ENCODE measurements at places on chromosomes 16 and 17.

DNA sequence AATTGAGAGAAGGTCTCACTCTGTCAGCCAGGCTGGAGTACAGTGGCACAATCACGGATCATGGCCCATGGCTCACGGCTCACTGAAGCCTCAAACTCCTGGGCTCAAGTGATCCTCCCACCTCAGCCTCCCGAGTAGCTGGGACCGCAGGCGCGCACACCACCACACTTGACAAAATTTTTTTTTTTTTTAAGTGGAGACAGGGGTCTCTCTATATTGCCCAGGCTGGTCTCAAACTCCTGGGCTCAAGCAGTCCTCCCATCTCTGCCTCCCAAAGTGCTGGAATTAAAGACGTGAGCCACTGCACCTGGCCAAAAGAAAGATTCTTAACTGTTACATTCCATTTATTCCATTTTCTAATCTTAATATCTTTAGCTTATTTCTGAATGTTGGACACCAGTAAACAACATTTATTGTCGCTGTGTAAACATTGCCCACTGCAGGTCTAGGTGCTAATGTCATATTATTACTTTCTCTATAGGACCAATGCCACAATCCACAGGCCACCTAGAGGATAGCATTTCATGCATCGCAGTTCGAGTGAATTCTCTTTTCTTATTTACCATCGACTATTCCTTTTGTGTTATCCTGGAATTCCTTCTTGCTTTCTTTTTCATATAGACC is 123.7 kb downstream of the PITPNC1 start:
- DNase-seq: no peak

- DNase-seq: no peak
Observed at GRCh38 chr16:4612474-4612931, 2.2 kb downstream of the UBALD1 start.

GRCh38 chr16:85639529-85640253 is 26.6 kb downstream of the GSE1 start:
- no peak for DNase-seq

GRCh38 chr17:75367312-75367711 is 38.2 kb downstream of the GRB2 start:
- DNase-seq: no peak

- DNase-seq: no peak
Observed at GRCh38 chr17:76363107-76363842, 9.6 kb upstream of the PRPSAP1 start.

GRCh38 chr17:45368651-45369050 is 51.8 kb upstream of the MAP3K14 start:
- no peak for DNase-seq

- peak; percentile 12 for DNase-seq
Observed at GRCh38 chr17:55090079-55090492, 121.5 kb downstream of the STXBP4 start.

DNA sequence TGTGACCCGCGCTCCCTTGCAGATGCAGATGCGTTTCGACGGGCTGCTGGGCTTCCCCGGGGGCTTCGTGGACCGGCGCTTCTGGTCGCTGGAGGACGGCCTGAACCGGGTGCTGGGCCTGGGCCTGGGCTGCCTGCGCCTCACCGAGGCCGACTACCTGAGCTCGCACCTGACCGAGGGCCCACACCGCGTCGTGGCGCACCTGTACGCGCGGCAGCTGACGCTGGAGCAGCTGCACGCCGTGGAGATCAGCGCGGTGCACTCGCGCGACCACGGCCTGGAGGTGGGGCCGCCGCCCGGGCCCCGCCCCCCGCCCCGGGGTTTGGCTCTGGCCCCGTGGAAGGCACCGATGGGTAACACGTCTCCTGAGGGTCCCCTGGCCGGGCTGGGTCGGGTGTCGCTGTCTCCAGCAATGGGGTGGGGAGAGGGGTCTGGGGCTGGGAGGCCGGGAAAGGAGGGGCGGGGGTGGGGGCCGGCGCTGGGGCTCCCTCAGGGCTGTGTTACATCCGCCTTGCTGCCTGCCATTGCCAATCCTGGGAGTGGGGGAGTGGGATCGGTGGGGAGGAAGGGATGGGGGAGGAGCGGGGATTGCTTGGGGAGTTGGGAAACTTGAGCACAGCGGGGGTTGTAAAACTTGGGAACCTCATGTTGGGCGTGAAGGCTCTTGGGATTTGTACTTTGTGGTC is 737 bp downstream of the NUDT16L1 start:
- peak; percentile 54 for DNase-seq

- DNase-seq: no peak
Observed at GRCh38 chr16:72847187-72848027, 200.5 kb downstream of the ZFHX3 start.

- no peak for DNase-seq
Observed at GRCh38 chr17:45149669-45150664, 1.7 kb downstream of the HEXIM1 start.

- no peak for DNase-seq
Observed at GRCh38 chr16:83231729-83232128, 576.0 kb upstream of the HSBP1 start.

DNA sequence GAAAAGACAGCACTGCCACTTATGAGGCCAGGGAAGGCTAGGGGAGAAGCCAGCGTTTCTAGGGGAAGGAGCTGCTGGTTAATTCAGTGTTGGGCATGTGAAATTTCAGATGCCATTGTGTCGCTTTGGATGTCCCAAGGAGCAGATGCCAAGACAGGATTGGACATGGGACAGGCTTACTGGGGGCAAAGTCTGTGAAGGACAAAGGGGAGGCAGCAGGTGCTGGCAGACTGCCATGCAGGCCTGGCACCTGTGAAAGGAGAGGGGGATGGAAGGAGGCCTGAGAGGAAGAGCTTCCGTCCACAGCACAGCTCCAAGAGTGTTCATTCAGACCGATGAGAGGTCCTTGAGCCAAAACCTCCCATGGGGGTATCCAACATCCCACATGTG is 255.5 kb upstream of the RPL38 start:
- DNase-seq: no peak

GRCh38 chr17:60645918-60646523 is 31.6 kb upstream of the BCAS3 start:
- no peak for DNase-seq

DNA sequence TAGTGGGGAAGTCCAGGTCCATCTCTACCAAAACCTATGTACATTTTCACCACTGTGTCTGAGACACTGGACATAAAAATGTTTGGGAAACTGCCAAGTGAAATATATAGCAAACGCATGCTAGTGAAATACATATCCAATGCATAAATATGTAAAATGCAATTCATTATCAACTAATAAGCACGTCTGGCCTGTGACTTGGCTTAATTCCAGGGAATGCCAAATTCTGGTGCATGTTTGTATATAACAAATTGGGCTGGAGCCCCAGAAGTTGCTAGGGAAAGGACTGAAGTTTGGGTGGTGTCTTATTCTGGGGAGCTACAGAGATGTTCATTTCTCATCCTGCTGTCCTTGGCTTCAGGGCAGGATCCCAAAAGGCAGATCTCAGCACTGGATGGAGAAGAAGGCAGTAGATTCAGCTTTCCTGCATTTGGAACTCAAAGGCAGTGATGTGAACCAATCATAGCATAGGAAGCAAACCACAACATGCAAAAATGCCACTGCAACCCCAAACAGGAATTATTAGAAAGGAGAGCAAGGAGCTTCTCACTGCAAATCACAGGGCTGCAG is 184.3 kb downstream of the HS3ST3A1 start:
- no peak for DNase-seq

- DNase-seq: no peak
Observed at GRCh38 chr17:80470603-80471002, 5.8 kb downstream of the NPTX1 start.

- peak; percentile 26 for DNase-seq
Observed at GRCh38 chr17:8964801-8965393, 610 bp downstream of the PIK3R5 start.

DNA sequence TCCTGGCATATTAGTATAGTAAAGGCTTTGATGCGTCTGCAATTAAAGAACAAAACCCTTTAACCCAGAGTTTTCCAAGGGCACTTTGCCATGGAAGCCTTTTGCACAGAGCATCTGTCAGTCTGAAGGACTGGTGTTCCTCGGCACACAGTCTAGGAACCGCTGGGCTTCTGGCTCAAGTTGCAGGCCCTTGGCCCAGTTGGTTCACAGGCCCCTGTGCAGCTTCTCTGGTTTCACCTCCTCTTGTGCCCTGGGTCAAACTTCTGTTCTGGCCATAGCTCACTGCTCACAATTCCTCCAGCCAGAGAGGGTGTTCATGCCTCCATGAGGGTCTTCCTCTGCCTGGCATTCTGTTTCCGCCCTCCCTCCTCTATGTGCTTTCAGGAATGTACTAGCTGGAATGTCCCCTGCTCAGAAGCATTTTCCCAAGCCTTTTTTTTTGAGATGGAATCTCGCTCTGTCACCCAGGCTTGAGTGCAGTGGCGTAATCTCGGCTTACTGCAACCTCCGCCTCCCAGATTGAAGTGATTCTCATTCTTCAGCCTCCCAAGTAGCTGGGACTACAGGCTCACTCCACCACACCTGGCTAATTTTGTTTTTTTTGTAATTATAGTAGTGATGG is 34.5 kb upstream of the TEX2 start:
- no peak for DNase-seq

- DNase-seq: no peak
Observed at GRCh38 chr17:72714357-72714966, 378.0 kb downstream of the SLC39A11 start.

DNA sequence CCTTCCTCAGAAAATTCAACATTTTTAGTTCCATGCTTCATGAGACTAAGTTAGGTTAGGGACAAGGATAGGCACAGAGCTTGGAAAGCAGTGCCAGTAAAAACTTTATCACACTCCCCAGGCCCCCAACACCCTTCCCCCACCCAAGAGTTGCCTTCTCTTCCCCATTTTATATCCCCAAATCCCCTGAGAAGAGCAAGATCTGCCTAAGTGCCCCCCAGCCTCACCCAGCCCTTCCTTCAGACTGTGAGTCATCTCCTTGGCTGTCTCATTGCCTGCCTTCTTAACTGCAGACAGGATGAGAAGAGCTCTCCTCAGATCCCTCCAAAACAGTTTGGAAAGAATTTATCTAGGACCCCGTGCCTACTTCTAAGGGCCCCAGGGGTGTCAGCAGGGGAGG is 55.8 kb downstream of the NEUROD2 start:
- no peak for DNase-seq
